ENCODE measurements at places on chromosomes 6 and 20.

DNA sequence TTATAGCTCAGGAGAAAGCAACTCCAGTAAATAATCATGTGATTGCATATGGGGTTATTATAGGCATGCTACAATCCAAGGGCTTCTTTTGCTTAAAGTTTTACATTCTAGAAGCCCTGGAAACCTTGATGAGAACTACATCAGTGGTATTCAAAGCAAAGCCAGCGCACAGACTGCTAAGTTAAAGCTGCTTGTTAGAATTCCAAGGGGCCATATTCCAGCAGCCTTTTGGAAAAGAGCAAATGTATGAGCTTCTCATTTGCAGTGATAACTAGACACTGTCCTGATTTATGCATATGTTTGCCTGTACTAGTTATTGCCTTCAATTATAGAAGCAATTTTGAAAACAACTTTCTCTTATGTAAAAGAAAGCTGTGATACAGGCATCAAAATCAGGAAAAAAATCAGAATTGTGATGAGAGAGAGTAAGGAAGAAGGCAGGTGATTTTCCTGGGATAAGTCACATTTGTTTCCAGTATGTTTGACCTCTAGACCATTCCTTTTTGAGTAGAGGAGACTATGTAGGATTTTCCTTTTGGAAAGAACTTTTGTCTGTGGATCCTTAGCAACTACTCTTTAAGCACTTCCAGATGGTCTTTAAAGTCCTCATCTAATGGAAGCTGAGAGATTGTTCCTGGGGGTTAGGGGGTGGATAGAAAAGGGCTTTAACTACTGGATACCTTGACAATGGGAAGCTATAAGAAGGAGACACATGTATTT lies 159.2 kb downstream of the PLCB4 start:
- no peak for DNase-seq

- DNase-seq: no peak
Observed at GRCh38 chr20:62012631-62013030, 53.0 kb downstream of the TAF4 start.

DNA sequence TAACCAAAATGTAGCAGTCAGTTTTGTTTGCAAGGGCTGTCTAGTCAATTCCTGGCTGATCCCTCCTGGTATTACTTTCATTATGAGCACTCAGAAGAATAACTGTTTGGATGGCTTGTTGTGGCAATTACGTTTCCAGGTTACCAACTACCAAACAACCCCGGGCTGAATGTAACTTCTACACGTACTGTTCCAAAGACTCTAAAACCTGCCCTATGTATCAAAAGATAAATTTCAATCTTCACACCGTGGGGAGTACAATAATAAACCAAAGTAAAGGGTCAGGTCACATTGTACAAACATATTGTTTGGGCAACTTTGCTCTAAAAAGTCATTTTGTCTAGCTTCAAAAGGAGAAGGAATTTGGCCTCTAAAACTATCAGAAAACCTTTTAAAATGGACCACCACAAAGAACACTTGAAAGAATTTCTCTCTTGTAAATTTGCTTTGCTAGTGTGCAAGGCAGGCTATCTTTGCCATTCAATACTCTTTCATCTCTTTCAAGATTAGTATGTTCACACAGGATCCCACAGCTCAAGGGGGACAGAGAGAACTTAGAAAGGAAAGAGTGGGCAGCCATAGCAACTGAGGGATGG lies 27.6 kb downstream of the DCDC2 start:
- no peak for DNase-seq

DNA sequence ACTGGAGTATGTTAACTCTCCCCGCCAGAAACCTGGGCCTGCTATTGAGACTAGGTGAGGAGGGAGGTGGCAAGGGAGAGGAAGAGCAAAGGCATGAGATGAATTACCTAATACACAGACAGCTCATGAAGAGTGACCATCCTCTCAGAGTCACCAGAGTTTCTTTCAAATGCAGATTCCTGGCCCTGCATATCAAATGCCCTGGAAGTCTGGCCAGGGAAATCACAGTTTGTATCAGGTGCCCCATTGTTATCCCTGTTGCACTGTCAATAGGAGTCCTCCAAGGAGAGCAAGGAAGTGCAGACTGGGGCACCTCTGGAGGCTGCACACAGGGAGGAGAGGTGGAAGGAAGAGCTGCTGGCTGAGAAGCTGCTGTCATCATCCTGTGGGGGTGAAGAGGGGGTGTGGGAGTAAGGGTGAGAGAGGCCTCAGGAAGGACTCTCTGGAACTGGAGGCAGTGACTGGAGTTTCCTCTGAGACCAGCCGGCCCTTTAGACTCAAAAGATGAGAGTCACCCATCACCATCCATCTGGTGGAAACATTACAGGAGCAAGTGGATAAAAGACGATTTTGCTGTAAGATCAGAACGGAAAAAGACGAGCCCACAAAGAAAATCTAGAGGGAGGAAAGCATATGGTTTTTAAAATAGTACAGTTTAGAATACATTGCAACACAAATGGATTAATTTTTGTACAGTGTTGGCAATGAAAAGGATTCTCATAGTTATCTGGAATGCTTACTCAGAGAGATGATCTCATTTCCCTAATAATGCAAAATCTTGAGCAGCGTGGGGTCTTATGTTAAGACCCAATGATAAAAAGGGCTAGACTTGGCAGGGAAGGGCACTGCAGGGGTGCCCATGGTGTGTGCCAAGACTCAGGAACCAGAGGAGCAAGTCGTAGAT lies 268.1 kb downstream of the UST start:
- DNase-seq: no peak

GRCh38 chr6:105136431-105137350 lies 43.1 kb downstream of the POPDC3 start:
- no peak for DNase-seq

GRCh38 chr20:40587038-40587437 lies 102.0 kb downstream of the MAFB start:
- DNase-seq: no peak

All from activated CD8-positive, alpha-beta memory T cell treated with anti-CD3 and anti-CD28 coated beads for 4 hours (primary cell).